ENCODE measurements at places on chromosomes 16 and 17. TPM values are rescaled to one million over a fixed set of nuclear protein-coding genes. Genes with fewer than 3 reads are reported as not detected.

DNA sequence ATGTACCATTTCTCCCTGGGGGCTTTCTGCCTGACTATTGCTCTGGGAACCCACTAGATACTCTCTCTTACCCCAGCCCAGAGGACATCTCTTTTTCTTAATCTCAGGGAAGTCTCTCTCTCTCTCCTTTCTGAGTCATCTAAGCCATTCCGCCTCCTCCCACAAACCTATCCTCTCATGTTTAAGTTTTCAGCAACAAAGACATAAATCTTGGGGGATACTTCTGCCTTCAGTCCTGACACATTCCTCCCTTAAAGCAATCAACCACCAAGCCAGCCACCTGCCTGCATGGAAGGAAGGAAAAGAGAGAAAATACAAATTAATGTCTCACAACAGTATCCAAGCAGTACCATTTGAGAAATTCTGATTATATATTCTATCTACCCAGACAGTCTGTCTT, 128.8 kb downstream of the HS3ST2 start:
- H3K36me3 ChIP-seq, result no peaks in the 10 kb centered on the region
- DNase-seq, result no peak
- H3K4me3 ChIP-seq, result no peak overlapping the region
- H3K27me3 ChIP-seq, result peaks cover 25% of the 10 kb centered on the region
- H3K27ac ChIP-seq, result no peak overlapping the region

- H3K27ac ChIP-seq, result no peak overlapping the region
- peaks cover 20% of the 10 kb centered on the region for H3K4me1 ChIP-seq
Measured at GRCh38 chr17:15967706-15968399, 22.9 kb downstream of the ADORA2B start.

GRCh38 chr16:914440-914839, 56.3 kb downstream of the LMF1 start:
- H3K27ac ChIP-seq, result no peak overlapping the region
- H3K4me3 ChIP-seq, result no peak overlapping the region
- H3K36me3 ChIP-seq, result peaks cover 22% of the 10 kb centered on the region
- DNase-seq, result no peak

GRCh38 chr17:58756246-58757161, 850 bp downstream of the PPM1E start:
- peaks cover 19% of the 10 kb centered on the region for H3K4me1 ChIP-seq
- H3K36me3 ChIP-seq, result no peaks in the 10 kb centered on the region
- DNase-seq, result no peak
- H3K4me3 ChIP-seq, result peak overlapping the region; percentile 61
- peaks cover 88% of the 10 kb centered on the region for H3K27me3 ChIP-seq
- no peak overlapping the region for H3K27ac ChIP-seq

DNA sequence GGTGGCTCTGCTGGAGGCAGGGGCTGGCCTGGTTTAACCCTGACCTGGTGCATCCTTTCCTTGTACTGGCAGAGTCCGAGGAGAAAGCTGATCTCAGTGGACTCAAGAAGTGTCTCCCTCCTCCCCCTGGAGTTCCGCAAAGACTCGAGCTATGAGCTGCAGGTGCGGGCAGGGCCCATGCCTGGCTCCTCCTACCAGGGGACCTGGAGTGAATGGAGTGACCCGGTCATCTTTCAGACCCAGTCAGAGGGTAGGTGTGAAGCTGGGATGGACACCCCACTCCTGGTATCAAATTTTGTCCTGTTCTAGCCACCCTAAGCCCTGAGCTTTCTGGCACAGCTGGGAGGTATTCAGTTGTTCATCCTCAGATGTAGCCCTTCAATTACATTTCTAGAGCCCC, 42.5 kb downstream of the IL21R start:
- H3K27me3 ChIP-seq, result peaks cover 30% of the 10 kb centered on the region
- H3K36me3 ChIP-seq, result no peaks in the 10 kb centered on the region
- H3K27ac ChIP-seq, result no peak overlapping the region
- no peak overlapping the region for H3K4me3 ChIP-seq
- DNase-seq, result no peak

DNA sequence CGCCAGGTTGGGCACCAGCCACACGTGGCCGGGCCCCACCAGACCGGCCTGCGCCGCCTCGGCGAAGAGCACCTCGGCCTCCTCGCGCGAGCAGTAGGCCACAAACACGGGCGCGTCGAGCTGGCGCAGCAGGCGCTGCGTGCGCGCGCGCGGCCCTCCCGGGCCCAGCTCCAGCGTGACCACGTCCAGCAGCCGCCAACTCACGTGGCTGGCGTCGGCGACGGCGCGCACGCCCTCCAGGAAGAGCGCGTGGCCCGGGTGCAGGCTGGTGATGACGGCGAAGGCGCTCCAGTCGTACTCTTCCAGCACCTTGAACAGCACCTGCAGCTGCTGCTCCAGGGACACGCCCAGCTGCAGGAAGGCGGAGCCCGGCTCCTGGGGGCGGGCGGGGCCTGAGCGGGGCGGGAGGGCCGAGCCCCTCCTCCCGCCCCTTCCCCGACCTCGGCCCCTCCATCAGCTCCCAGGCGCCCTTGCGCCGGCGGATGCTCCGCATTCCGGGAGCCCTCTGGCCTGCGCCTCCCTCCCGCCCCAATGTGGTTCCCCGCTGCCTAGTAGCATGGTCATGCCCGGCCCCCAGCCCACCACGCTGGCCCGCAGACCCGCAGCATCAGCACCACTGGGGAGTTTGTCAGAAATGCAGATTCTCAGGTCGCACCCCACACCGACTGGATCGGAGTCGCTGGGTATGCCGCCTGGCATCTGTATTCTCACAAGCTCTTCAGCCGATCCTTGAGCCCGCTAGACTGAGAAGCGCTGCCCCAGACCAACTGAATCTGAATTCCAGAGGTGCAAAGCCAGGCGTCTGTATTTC, 7.2 kb downstream of the GRIN2C start:
- H3K36me3 ChIP-seq, result no peaks in the 10 kb centered on the region
- H3K27me3 ChIP-seq, result peaks cover 16% of the 10 kb centered on the region
- peaks cover 6% of the 10 kb centered on the region for H3K4me1 ChIP-seq
- H3K4me3 ChIP-seq, result no peak overlapping the region

DNA sequence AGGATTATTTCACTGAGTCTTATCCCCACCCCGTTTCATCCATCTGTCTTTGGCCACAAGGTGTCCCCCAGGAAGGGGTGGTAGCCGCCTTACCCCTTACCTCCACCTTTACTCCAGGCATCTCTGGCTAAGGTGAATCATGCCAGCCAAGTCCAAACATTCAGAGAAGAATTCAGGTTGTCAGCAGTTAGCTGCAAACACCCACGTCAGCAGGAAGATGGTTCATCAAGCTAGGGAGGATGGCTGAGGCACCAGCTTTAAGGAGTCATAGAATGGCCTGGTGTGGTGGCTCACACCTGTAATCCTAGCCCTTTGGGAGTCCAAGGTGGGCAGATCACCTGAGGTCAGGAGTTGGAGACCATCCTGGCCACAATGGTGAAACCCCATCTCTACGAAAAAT, 61.0 kb downstream of the RBFOX1 start:
- DNase-seq, result no peak
- no peaks in the 10 kb centered on the region for H3K27me3 ChIP-seq
- H3K27ac ChIP-seq, result no peak overlapping the region
- H3K4me3 ChIP-seq, result no peak overlapping the region
- no peaks in the 10 kb centered on the region for H3K36me3 ChIP-seq
- no peaks in the 10 kb centered on the region for H3K4me1 ChIP-seq

Gene KRTAP2-2
- total RNA-seq, result not detected

GRCh38 chr17:57914273-57915142, 40.7 kb downstream of the CUEDC1 start:
- H3K36me3 ChIP-seq, result no peaks in the 10 kb centered on the region
- H3K4me3 ChIP-seq, result no peak overlapping the region
- H3K27me3 ChIP-seq, result no peaks in the 10 kb centered on the region
- peak overlapping the region; percentile 54 for H3K27ac ChIP-seq

- H3K36me3 ChIP-seq, result peaks cover 12% of the 10 kb centered on the region
- no peaks in the 10 kb centered on the region for H3K27me3 ChIP-seq
- no peak for DNase-seq
- H3K27ac ChIP-seq, result peak overlapping the region; percentile 96
Measured at GRCh38 chr17:42459801-42460281, 1.2 kb downstream of the ATP6V0A1 start.

DNA sequence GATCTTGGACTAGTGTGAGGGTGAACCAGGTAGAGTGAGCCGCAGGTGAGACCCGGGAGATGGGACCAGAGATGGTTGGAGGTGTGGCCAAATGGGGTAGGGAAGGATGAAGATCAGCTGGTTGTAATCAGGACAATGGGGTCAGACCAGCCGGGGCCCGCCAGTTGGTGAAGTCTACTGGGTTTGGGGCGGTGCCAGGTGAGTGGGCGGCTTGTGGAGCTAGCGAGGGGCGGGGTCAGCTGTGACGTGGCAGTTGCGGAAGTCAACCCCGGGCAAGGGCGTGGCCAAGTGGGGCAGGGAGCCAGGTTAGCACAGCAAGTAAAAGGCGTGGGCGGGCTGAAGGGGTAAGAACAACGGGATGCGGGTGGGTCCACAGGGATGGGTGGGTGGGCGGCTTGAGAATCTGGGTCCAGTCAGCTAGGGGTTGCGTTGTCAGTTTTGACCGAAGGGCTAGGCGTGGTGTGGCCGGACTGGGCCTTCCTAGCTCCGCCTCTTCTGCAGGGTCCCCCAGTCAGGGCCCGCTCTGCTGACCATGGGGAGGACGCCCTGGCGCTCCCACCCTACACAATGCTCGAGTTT, 25.5 kb upstream of the ALKBH5 start:
- H3K4me1 ChIP-seq, result peaks cover 24% of the 10 kb centered on the region
- H3K27me3 ChIP-seq, result no peaks in the 10 kb centered on the region
- H3K4me3 ChIP-seq, result peak overlapping the region; percentile 63
- DNase-seq, result peak; percentile 93

DNA sequence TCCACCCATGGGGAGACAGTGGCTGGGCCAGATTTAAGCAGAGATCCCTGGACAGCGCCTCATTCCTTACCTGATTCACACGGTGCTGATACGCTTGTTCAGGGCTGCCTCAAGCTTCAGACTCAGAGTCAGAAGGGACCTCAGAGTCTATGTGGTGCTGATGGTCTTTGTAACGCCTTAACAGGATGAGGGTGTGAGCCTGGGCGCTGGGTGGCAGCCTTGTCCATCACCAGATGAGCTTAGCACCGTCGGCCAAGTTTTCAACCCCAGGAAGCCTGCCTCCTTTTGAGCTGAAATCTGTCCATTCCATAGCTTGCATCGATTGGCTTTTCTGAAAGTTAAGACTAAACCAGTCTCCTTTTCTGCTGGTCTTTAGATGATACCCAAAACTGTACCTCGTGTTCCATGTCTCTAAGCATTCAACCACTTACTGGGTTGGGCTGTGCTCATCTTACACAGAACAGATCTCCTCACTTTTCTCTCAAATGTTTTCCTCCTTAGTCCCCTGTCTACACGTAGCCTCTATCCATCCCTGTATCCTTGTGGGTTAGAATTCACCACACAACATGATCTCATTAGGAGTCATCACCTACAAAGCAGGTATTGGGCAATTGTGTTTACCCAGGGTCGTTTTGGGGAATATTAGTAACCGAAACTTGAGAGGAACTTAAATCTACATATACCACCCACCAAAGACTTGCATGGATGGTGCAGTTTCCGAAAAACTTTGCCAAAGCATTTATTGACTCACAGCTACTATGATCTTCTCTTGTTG, 573.4 kb downstream of the CDH13 start:
- H3K27ac ChIP-seq, result no peak overlapping the region
- H3K27me3 ChIP-seq, result no peaks in the 10 kb centered on the region
- DNase-seq, result peak; percentile 5
- no peaks in the 10 kb centered on the region for H3K36me3 ChIP-seq

DNA sequence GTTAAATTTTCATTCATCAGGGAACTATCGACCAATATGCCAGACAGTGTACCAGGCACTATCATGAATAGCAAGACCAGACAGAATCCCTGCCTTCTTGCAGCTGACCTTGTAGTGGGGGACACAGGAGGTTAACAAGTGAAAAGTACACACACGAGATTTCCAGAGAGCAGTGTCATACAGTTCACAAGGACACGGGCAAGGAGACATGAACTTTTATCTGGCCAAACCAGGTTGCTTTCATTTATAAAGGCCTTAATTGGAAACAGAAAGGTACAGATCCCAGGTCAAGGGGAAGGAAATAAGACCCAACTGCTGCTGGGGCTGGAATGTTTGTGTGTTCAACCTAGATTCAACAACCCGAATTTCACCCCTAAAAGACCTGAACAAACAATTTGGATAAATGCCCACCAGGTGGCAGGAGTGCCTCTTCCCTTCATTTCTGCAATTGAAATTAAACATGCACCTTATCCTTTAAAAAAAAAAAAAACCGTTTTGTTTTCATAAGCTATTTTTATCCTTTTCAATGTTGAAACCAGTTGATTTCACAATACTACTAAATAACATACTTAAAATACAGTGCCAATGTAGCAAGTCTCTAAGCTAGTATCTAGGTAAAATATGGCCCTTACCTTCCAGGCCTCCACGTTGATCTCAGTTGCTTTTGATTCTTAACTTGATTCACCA, 65.9 kb downstream of the EMP2 start:
- no peak overlapping the region for H3K4me3 ChIP-seq
- no peaks in the 10 kb centered on the region for H3K36me3 ChIP-seq

- DNase-seq, result no peak
- H3K36me3 ChIP-seq, result no peaks in the 10 kb centered on the region
- peak overlapping the region; percentile 97 for H3K27ac ChIP-seq
- no peak overlapping the region for H3K4me3 ChIP-seq
- no peaks in the 10 kb centered on the region for H3K27me3 ChIP-seq
- H3K4me1 ChIP-seq, result peaks cover 13% of the 10 kb centered on the region
Measured at GRCh38 chr16:73054125-73054484, 6.2 kb upstream of the ZFHX3 start.

- H3K4me1 ChIP-seq, result peaks cover 36% of the 10 kb centered on the region
- DNase-seq, result no peak
- peak overlapping the region; percentile 75 for H3K27ac ChIP-seq
Measured at GRCh38 chr16:82716361-82716855, 89.6 kb downstream of the CDH13 start.

- no peaks in the 10 kb centered on the region for H3K4me1 ChIP-seq
- no peak overlapping the region for H3K4me3 ChIP-seq
- no peak overlapping the region for H3K27ac ChIP-seq
- H3K27me3 ChIP-seq, result no peaks in the 10 kb centered on the region
Measured at GRCh38 chr17:49872754-49873377, 25.0 kb upstream of the TAC4 start.

- DNase-seq, result no peak
- H3K4me1 ChIP-seq, result no peaks in the 10 kb centered on the region
- H3K4me3 ChIP-seq, result no peak overlapping the region
- no peaks in the 10 kb centered on the region for H3K27me3 ChIP-seq
- no peaks in the 10 kb centered on the region for H3K36me3 ChIP-seq
Measured at GRCh38 chr17:67649891-67650290, 67.8 kb upstream of the NOL11 start.

- H3K27me3 ChIP-seq, result no peaks in the 10 kb centered on the region
- no peaks in the 10 kb centered on the region for H3K36me3 ChIP-seq
- peaks cover 53% of the 10 kb centered on the region for H3K4me1 ChIP-seq
- H3K27ac ChIP-seq, result no peak overlapping the region
- H3K4me3 ChIP-seq, result no peak overlapping the region
- DNase-seq, result no peak
Measured at GRCh38 chr17:8439681-8440080, 4.0 kb downstream of the NDEL1 start.

- H3K36me3 ChIP-seq, result no peaks in the 10 kb centered on the region
- H3K27me3 ChIP-seq, result no peaks in the 10 kb centered on the region
- H3K27ac ChIP-seq, result no peak overlapping the region
- no peak for DNase-seq
- no peak overlapping the region for H3K4me3 ChIP-seq
Measured at GRCh38 chr17:8574687-8575086, 55.8 kb downstream of the MYH10 start.

Gene HSD11B2
- total RNA-seq, result 0.57 TPM

Gene POLR3K
- total RNA-seq, result 10.0 TPM

- no peak overlapping the region for H3K4me3 ChIP-seq
- H3K4me1 ChIP-seq, result peaks cover 4% of the 10 kb centered on the region
- DNase-seq, result no peak
Measured at GRCh38 chr17:6780886-6781285, 4.9 kb downstream of the FBXO39 start.

Gene CCL13
- not detected for total RNA-seq

Gene BAIAP2
- total RNA-seq, result 15.2 TPM

Measured in heart right ventricle (tissue), 16 donors.